Activated CD4-positive, alpha-beta T cell treated with anti-CD3 and anti-CD28 coated beads, Interleukin-2, amount 50 U/mL, for 24 hours (primary cell): ENCODE measurements at places on chromosomes 2 and 18.

GRCh38 chr18:22739789-22740188 is 193.3 kb upstream of the RBBP8 start:
- DNase-seq: no peak

DNA sequence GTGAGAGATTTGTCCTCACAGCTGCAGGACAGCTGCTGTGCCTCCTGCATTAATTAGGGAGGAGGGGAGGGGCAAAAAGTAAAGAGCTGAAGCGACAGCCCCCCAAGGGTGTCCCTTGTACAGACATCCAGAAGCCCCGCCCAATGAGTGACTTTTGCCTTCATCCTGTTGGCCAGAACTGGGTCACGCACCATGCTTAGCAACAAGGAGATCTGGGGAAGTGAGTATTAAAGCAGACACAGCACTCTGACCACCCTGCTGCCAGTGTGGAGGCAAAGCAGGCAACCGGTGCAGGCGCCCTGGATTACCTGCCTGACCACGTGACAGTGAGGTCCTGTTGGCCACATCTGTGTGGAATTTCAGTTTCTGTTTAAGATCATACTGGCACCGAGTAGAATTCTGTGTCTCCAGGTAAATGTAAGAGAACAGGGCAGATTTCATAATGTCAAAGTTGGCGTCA is 21.5 kb upstream of the BIN1 start:
- DNase-seq: no peak

DNA sequence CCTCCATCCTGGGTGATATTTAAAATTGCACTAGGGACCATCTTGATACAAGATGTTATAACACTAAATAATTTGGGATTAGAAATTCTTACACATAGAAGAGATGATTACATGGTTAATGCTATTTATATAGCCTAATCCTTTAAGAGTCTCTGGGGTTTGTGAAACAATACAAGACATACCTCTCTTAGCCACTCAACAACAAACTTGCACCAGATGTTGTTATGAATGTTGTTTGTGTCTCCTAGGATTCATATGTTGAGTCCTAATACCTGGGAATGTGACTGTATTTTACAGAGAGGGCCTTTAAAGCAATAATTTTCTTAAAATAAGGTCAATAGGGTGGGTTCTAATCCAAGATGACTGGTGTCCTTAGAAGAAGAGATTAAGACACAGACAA is 678.3 kb downstream of the NYAP2 start:
- no peak for DNase-seq

- no peak for DNase-seq
These were observed 32.4 kb downstream of the UPP2 start for GRCh38 chr2:158134055-158134454.
